ENCODE measurements at places on chromosomes 2 and 18.

GRCh38 chr2:3470856-3471737, 48.2 kb downstream of the ADI1 start:
- no peak for DNase-seq

DNA sequence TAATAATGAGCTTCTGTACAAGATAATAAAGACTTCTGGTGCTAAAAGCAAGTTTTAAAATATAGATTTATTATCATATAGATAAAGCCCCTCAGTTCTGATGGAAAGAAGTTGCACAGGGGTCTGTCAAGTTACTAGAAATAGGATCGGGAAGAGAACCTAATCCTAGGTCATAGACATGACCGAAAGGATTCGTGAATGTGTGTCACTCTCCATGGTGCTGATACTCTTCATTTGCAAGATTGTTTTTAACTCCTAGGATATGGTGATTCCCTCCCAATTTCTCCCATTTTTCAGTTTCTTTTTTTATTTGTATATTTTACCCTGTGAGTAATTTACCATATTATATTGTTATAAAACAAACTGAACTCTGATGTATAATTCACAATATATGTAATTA, 58.9 kb upstream of the CTNNA2 start:
- DNase-seq: no peak

DNA sequence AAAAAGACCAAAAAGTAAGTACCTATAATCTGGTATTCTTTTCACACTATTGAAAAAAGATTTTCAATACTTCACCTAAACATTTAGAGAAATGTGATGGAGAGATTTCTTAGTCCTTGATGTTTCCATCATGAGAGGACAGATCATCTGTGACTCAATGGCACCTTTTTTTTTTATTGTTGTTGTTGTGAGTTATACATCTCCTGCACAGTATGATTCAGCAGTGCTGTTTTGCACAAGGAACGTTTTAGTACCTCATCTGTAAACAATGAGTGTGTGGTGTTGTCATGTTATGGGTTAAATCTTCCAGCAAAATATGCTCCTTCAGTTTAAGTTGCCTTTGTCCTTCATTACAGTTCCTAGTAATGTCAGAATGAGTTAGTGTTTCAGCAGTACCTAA, 2.2 kb downstream of the KIAA1328 start:
- DNase-seq: no peak

GRCh38 chr2:215435280-215435869, 493 bp downstream of the FN1 start:
- DNase-seq: no peak

- DNase-seq: no peak
Measured at GRCh38 chr2:66201242-66201641, 233.7 kb upstream of the MEIS1 start.

DNA sequence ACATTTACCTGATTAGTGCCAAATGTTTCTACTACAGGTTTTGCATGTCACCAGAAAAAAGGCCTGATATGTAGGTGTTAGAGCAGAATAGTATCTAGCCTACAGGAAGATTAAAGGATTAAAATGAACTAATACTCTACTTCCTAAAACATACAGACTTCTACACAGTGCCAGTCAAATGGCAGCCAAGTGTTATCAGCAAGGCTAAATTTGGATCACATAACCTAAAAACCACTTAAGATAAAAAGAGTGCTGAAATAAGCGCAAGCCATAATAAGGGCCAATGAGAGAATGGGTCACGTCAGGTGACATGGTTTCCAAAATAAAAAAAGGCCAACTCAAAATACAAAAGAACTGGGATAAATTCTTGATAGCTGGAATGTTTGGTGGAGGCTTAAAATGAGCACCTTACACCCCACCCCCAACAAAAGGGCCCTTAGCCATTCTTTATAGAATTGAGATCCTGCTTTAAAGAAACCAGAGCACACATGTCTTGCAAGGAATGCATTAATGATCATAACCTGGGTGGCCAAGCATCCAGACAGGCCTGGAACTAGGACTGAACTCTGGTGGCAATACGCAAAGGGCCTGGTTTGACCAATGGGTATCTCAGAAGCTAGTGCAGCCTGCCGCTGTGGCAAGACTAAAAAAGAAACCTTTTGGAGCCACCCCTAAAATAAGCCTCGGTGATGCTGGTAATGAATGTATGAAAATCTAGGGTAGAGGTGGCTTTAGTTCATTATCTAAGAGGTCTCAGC, 32.4 kb downstream of the IRS1 start:
- no peak for DNase-seq

GRCh38 chr2:24285484-24286152, 74.7 kb downstream of the ITSN2 start:
- DNase-seq: no peak

- no peak for DNase-seq
Measured at GRCh38 chr2:239979243-239980023, 45.7 kb downstream of the NDUFA10 start.

DNA sequence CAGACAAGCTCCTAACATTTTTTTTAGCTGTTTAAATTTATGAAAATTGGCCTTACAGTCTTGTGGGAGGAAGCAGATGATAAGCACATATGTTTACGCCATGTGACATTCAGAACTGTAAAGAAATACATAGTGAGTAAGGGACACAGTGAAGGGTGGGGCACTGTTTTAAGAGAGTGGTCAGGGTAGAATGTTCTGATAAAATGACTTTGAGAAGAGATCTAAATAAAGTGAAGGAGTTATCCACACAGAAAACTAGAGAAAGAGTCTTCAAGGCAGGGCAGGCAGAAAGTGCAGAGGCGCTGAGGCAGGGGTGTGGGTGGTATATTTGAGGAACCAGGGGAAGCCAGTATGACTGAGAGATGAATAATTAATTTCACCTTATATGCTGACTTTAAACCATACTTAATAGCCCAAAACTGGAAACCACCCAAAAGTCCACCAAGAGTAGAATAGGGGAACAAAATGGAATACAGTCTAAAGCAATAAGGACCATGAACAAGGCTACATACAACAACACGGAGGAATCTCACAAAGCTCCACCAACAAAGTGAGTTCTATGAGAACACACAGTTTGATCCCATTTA, 8.6 kb downstream of the MREG start:
- DNase-seq: no peak

All from NCI-H1417 (cell line).